ENCODE measurements at places on chromosomes 1 and 21.

DNA sequence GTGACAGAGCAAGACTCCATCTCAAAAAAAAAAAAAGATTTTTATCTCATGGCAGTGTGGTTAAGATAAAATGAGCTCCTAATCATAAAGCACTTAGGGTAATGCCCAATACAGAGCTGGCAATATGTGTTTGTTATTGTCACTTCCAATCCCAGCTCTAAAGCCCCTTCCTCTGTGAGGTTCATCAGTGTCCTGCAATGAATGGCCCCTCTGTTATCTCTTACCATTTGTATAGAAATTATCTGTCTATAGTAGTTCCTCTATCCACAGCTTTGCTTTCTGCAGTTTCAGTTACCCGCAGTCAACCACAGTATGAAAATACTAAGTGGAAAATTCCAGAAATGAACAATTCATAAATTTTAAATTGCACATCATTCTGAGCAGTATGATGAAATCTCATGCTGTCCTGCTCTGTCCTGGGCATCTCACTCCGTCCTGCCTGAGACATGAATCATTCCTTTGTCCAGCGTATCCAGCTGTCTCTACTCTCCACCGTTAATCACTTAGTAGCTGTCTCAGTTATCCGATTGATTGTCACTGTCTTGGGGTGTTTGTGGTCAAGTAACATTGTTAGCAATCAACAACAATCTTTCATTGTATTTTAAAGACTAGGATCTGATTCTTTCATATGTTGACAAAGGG lies 50.2 kb upstream of the DNAH14 start:
- no peak for DNase-seq

- DNase-seq = no peak
These were observed 24.0 kb downstream of the TMPRSS2 start for GRCh38 chr21:41483973-41484372.

GRCh38 chr1:76677416-76678405 lies 189.6 kb upstream of the ST6GALNAC5 start:
- DNase-seq = no peak

GRCh38 chr1:210298296-210298695 lies 30.4 kb upstream of the HHAT start:
- DNase-seq = no peak

DNA sequence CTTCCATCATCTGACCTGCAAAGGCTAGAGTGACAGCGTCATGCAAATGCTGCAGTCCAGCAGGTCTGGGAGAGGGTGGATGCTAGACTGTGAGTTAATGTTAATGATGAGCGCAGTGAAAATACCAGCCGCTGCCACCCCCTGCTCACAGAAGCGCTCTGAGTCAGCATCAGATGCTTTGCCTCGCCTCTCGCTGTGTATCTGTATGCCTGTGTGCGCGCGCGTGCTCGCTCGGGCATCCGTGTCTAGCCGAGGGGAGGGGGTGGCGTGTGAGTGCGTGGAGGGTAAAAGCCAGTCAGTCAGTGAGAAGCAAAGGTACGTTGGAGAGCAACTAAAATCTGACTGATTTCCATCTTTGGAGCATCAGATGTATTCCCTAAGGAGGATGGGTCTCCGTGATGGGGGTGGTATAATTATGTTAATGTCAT lies 858.7 kb downstream of the USP25 start:
- DNase-seq = no peak

DNA sequence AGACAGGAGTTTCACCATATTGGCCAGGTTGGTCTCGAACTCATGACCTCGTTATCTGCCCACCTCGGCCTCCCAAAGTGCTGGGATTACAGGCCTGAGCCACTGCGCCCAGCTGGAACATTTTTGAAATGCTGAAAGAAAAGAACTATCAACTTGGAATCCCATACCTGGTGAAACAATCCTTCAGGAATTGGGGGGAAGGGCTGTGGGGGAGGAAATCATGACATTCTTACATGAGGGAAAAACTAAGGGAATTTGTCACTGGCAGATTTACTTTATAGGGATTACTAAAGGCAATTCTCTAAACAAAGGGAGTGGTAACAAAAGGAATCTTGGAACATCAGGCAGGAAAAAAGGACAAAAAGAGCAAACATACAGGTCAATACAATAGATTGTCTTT lies 25.8 kb downstream of the NDUFS5 start:
- no peak for DNase-seq

DNA sequence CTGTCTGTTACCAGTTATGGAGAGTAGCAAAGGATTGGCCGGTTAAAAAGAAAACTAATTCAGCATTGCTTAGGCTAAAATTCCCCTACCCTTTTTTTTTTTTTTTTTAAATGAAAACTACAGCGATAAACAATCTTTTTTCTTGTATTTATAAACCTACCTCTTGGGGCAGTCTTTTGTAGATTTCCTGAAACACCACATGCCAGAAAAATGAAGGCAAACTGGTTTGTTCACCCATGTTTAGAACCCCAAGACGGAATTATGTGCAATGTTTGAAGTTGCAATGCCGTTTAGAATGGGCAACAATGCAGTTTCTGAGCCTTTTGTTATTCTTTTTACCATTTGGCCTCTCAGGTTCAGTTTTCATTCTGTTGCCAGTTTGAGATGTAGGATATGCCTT lies 59.1 kb downstream of the PRDM2 start:
- no peak for DNase-seq

GRCh38 chr1:174912264-174912663 lies 87.5 kb upstream of the CACYBP start:
- DNase-seq = no peak

GRCh38 chr1:209642816-209643215 lies 9.4 kb downstream of the LAMB3 start:
- DNase-seq = peak; percentile 70

DNA sequence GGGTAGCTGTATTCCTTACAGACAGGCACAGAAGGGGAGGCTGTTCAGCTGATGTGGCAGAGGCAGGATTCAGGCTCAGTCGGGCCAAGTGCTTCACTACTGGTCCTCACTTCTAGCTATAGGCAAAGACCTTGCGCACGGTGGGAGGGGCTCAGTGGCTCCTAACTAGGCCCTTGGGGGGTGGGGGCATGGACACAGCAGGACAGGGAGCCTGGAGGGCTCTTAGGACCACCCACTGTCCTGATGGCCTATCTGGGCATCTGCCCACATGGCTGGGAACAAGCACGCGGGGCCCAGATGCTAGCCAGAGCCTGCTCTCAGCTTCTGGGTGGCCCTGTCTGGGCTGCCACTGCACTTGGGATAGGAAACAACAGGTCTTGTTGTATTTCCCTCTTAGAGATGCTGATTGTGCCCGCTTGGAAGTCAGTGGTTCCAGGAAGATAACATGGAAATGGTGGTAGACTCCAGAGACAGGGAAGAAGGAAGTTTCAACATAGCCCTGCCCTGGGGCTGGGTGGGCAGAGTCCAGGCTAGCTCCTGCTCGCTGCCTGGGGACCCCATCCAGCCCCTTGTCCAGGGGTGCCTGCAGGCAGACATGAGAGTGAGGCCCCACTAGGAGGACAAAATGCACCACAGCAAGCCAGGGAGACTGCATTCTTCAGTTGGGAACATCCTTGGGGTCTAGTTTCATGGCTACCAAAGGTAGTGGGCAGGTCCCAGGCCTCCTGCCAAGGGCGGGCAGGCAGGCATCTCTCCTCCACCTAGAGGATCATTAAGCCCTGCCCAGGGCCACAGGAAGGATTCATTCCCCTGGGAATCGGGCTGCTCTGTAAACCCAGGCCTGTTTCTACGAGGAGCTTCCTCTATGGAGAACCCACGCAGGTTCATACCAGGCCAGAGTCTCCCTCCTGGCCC lies 102.5 kb downstream of the BCAR3 start:
- peak; percentile 59 for DNase-seq

GRCh38 chr21:41148798-41149197 lies 19.2 kb upstream of the BACE2 start:
- DNase-seq = no peak

Data from small intestine (tissue), 16 donors.